ENCODE measurements at places on chromosomes 16 and 17. TPM values are rescaled to one million over a fixed set of nuclear protein-coding genes. Genes with fewer than 3 reads are reported as not detected.
A peak's percentile ranks its signal among the peaks of the same experiment; 100 is the strongest.

SLC9A5 gene
- 0.80 TPM for total RNA-seq

DNA sequence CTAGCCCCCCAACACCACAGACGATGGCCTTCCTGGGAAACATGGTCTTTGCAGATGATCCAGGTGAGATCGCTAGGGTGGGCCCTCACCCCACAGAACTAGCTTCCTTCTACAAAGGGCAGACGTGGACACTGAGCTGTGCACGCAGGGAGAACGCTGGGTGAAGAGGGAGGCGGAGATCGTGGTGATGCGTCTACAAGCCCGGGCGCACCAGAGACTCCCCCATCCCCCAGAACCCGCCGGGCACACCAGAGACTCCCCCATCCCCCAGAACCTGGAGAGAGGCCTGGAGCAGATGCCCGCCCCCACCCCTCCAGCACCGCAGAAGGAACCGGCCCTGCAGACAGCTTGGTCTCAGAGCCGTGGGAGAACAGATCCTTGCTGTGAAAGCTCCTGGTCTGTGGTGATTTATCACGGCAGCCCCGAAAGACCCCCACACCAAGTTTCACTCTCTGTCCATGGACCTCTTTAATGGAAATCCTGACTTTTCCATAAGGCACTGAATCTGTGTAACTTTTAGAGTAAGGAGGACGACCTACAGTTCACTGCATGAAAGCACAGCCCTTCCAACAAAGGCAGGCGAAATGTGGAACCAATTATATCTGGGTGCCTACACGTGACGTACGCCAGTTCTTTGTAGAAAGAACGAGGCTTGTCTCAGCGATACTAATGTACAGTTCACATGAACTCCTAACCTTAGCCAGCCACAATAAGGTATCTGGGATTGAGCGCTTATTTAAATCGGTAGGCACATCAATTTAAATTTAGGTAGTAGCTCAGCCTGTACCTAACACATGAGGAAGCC is 88.5 kb downstream of the ANKRD11 start:
- peaks cover 13% of the 10 kb centered on the region for H3K4me1 ChIP-seq
- no peak for DNase-seq
- no peaks in the 10 kb centered on the region for H3K27me3 ChIP-seq

- H3K27me3 ChIP-seq = no peaks in the 10 kb centered on the region
- no peak for DNase-seq
- no peak overlapping the region for H3K27ac ChIP-seq
- no peaks in the 10 kb centered on the region for H3K36me3 ChIP-seq
- no peaks in the 10 kb centered on the region for H3K4me1 ChIP-seq
Observed at GRCh38 chr16:57775661-57776469, 26.4 kb downstream of the KIFC3 start.

STX1B gene
- 0.34 TPM for total RNA-seq

GRCh38 chr16:13014476-13014875 is 113.1 kb downstream of the SHISA9 start:
- H3K27ac ChIP-seq = no peak overlapping the region
- H3K4me3 ChIP-seq = no peak overlapping the region
- H3K27me3 ChIP-seq = no peaks in the 10 kb centered on the region
- H3K36me3 ChIP-seq = no peaks in the 10 kb centered on the region
- no peak for DNase-seq

DNA sequence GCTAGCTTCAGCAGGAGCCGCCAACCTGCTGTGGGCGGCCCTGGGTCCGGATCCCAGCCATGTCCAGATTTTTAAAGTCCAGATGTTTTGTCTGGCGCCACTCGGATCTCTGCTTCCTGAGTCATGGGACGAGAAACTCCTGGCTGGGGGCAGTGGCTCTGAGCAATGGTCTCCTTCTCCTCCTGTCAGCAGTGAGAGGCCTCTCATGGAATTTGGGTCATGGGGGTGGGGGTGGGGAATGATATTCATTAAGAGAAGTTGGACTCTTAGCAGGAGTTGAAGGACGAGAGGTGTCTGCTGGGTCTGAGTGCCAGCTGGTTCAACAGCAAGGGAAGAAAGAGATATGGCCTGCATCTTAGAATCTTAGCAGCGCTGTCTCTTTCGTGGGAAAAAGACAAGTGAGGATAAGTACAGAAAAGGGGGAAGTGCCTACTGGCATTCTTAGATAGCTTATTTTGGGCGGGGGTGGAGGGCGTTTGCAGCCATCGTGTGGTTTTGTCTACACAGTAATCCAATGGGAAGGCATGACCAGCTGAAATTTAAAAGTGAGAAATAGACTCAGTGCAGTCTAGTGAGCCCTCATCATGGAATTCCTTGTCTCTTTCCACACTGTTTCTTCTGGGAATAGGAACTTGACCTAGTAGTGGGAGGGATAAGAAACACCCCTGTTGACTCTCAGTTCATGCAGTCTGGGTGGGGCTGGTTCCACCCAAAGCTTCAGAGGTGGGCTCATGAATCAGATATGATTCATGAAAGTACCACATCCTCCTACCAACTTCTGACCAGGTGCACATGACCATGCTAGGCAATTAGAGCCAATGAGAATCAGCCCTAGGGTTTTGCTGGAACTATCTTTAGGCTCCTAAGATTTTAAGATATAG is 80.5 kb downstream of the MYH13 start:
- H3K36me3 ChIP-seq = no peaks in the 10 kb centered on the region
- no peak for DNase-seq
- peaks cover 3% of the 10 kb centered on the region for H3K4me1 ChIP-seq

DNA sequence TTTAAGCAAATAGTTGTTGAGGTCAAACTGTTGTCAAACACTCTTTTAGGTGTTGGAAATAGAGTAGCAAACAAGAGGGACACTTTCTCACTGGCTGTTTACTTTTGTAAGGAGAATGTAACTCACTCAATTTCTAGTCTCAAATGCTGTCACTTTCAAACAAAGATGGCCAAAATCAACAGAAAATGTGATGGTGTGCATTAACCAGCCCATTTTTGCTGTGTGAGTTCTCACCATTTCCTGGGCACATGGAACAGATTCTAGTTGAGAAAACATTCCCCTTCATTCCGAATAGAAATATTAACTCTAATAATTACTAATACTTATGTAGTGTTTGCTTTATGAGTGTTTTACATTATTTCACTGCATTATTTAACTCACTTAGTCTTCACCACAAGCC is 128.2 kb upstream of the XYLT1 start:
- H3K36me3 ChIP-seq = no peaks in the 10 kb centered on the region
- no peak overlapping the region for H3K4me3 ChIP-seq
- no peak overlapping the region for H3K27ac ChIP-seq
- H3K27me3 ChIP-seq = no peaks in the 10 kb centered on the region

GRCh38 chr16:46739934-46740333 is 8.2 kb downstream of the MYLK3 start:
- no peaks in the 10 kb centered on the region for H3K27me3 ChIP-seq
- no peaks in the 10 kb centered on the region for H3K36me3 ChIP-seq
- H3K27ac ChIP-seq = no peak overlapping the region
- no peaks in the 10 kb centered on the region for H3K4me1 ChIP-seq
- no peak overlapping the region for H3K4me3 ChIP-seq
- DNase-seq = no peak

GRCh38 chr16:5225931-5226655 is 128.5 kb upstream of the EEF2KMT start:
- no peaks in the 10 kb centered on the region for H3K4me1 ChIP-seq
- H3K27me3 ChIP-seq = no peaks in the 10 kb centered on the region
- no peak overlapping the region for H3K4me3 ChIP-seq
- H3K27ac ChIP-seq = no peak overlapping the region
- H3K36me3 ChIP-seq = no peaks in the 10 kb centered on the region
- no peak for DNase-seq

SLC5A11 gene
- not detected for total RNA-seq

GRCh38 chr17:17362540-17362930 is 59.4 kb downstream of the NT5M start:
- no peaks in the 10 kb centered on the region for H3K36me3 ChIP-seq
- H3K4me3 ChIP-seq = no peak overlapping the region
- H3K4me1 ChIP-seq = no peaks in the 10 kb centered on the region
- no peak overlapping the region for H3K27ac ChIP-seq
- DNase-seq = no peak

NAGLU gene
- 40.3 TPM for total RNA-seq

DNA sequence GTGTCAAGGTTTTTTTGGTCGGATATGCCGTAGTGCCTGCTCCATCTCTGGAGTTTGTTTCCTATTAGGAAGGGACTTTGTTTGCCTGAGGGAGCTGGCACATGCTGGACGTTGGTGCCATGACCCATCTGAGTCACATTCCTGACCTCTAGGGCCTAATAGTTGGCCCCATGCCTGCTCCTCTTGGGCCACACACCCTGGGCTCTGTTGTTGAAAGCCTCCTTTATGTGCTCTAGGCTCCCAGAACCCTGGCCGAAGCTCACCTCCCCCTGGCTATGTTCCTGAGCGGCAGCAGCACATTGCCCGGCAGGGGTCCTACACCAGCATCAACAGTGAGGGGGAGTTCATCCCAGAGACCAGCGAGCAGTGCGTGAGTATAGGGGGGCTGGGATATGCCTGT is 18.4 kb downstream of the LIMD2 start:
- no peaks in the 10 kb centered on the region for H3K27me3 ChIP-seq
- no peak overlapping the region for H3K27ac ChIP-seq
- DNase-seq = no peak

DNA sequence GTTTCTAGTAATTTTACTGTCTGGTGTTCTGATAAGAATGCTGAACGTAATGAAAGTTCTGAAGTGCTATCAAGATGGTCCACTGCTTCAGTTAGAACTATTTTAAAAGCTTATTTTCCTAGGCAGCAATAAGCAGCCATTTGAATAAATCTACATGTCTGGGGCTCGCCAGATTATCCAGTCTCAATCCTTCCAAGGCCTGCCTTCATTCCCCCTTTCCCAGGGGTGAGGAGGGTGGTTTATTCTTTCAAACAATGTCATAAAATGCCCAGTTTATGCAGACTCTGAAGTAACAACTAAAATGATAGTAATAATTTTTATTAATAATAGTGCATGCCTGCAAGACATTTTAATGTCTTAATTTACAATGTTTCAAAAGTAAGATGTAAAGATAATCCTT is 2.4 kb downstream of the CDH11 start:
- peaks cover 5% of the 10 kb centered on the region for H3K4me1 ChIP-seq
- H3K36me3 ChIP-seq = no peaks in the 10 kb centered on the region
- no peak for DNase-seq
- peak overlapping the region; percentile 100 for H3K27ac ChIP-seq
- peak overlapping the region; percentile 59 for H3K4me3 ChIP-seq

ZNRF1 gene
- 16.8 TPM for total RNA-seq

GRCh38 chr16:71630808-71631207 is 4.8 kb downstream of the MARVELD3 start:
- no peak for DNase-seq
- H3K27me3 ChIP-seq = no peaks in the 10 kb centered on the region
- H3K27ac ChIP-seq = no peak overlapping the region
- H3K4me1 ChIP-seq = peaks cover 8% of the 10 kb centered on the region
- H3K36me3 ChIP-seq = no peaks in the 10 kb centered on the region
- H3K4me3 ChIP-seq = no peak overlapping the region

MPP2 gene
- total RNA-seq = 3.3 TPM

AARSD1 gene
- total RNA-seq = 42.9 TPM

DNA sequence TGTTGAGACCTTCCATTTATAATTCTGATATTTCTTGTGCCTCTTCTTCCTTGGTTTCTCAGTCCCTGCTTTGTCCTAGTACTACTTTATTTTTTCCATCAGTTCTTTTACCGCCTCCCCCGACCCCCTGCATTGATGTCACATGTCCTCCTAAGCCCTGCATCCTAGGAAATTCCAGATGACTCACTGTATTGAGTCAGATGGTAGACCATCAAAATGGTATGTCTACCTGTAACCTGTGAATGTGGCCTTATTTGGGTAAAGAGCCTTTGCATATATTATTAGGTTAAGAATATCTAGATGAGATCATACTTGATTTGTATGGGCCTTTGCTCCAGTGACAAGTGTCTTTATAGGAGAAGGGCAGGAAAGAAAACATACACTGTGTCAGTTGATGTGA is 515.3 kb upstream of the CA10 start:
- H3K4me3 ChIP-seq = no peak overlapping the region
- H3K4me1 ChIP-seq = no peaks in the 10 kb centered on the region
- DNase-seq = no peak
- H3K36me3 ChIP-seq = no peaks in the 10 kb centered on the region

GRCh38 chr16:57066625-57067024 is 25.8 kb upstream of the CPNE2 start:
- DNase-seq = no peak
- no peaks in the 10 kb centered on the region for H3K27me3 ChIP-seq
- no peak overlapping the region for H3K27ac ChIP-seq
- no peak overlapping the region for H3K4me3 ChIP-seq
- no peaks in the 10 kb centered on the region for H3K36me3 ChIP-seq

DNA sequence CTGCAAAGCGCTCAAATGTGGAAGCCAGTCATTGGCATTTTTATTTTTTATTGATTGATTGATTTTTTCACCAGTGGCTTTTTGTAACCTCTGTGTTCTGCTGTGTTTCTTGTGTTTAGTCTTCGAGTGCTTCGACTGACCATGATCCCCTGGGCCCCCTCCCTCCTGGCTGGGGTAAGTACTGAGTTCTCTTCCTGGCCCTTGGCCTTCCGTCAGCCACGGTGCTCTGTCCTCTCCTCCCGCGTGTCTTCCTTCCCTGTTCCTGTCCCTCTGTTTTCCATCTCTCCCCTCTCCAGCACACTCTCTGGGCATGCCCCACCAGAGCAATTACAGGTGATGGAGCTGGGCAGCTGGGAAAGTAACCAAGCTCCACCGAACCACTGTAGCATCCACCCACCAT is 25.8 kb upstream of the CLEC18A start:
- no peaks in the 10 kb centered on the region for H3K27me3 ChIP-seq
- no peak for DNase-seq

GRCh38 chr16:10343124-10343760 is 42.6 kb upstream of the ATF7IP2 start:
- H3K4me3 ChIP-seq = no peak overlapping the region
- DNase-seq = no peak
- no peaks in the 10 kb centered on the region for H3K36me3 ChIP-seq
- H3K27me3 ChIP-seq = no peaks in the 10 kb centered on the region
- no peaks in the 10 kb centered on the region for H3K4me1 ChIP-seq
- H3K27ac ChIP-seq = no peak overlapping the region

- no peak overlapping the region for H3K4me3 ChIP-seq
- no peak overlapping the region for H3K27ac ChIP-seq
- no peak for DNase-seq
- no peaks in the 10 kb centered on the region for H3K27me3 ChIP-seq
- no peaks in the 10 kb centered on the region for H3K36me3 ChIP-seq
Observed at GRCh38 chr16:59249011-59249410, 514.9 kb upstream of the GOT2 start.

DNA sequence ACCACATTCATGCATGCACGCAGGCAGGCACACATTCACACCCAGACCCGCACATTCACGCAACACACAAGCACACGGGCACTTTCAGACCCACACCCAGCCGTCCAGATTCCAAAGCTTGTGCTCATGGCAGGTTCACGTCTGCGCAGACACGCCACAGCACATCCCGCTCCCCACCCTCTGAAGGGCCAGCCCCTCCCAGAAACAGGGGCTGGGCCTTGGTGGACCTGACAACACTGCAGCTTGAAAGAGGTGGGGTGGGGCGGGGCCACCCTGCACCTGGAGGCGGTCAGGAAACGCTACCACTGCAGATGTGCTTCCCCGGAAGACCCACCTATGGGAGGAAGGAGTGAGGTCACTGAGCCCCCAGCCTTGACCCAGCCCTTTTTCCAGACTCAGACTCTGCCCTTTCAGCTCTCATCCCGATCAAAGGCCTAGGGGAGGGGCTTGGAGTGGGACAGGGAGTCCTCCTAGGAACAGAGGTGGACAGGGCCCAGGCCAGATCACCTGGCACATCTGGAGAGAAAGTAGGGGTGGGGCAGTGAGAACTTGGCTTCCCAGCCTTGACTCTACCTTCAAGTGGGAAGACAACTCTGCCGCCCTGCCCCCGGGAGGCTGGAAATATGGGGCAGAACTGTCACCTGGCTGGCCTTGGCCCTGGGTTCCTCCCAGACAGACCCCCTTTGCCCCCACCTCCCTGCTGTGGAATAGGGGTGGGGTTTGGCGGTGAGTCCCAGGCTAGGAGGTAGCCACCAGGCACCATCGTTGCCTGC is 11.0 kb downstream of the P3H4 start:
- H3K4me1 ChIP-seq = peaks cover 7% of the 10 kb centered on the region
- no peaks in the 10 kb centered on the region for H3K36me3 ChIP-seq
- peak; percentile 45 for DNase-seq
